ENCODE measurements at places on chromosomes 3 and 15.

GRCh38 chr3:179544981-179545645, 17.6 kb upstream of the ACTL6A start:
- no peak for DNase-seq

- DNase-seq = no peak
Measured at GRCh38 chr3:161107311-161107710, 2.2 kb upstream of the B3GALNT1 start.

DNA sequence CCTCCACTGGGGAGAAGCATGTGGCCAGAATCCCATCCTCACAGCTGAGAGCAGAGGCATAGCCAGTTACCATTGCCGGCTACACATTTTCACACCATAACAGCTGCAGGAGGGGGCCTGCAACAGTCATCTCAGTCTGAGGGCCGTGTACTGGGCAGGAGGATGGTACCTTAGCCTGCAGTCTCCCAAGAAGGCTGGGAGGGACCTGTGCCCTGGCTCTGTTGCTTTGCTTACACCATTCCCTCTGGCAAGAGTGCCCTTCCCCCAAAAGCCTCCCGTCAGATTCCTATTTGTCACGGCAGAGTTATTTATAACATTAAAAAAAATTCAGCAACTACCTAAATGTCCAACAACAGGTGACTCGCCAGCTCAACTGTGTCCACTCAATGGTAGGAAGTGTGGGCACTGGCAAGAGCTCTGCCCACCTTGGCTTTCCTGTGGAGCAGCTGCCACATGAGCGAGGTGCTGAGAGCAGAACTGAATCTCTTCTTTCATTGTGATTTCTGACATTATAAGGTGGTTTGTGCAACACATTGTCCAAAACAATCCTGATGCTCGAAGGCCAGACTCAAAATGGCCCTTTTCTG, 4.4 kb downstream of the CAMKV start:
- DNase-seq = no peak

DNA sequence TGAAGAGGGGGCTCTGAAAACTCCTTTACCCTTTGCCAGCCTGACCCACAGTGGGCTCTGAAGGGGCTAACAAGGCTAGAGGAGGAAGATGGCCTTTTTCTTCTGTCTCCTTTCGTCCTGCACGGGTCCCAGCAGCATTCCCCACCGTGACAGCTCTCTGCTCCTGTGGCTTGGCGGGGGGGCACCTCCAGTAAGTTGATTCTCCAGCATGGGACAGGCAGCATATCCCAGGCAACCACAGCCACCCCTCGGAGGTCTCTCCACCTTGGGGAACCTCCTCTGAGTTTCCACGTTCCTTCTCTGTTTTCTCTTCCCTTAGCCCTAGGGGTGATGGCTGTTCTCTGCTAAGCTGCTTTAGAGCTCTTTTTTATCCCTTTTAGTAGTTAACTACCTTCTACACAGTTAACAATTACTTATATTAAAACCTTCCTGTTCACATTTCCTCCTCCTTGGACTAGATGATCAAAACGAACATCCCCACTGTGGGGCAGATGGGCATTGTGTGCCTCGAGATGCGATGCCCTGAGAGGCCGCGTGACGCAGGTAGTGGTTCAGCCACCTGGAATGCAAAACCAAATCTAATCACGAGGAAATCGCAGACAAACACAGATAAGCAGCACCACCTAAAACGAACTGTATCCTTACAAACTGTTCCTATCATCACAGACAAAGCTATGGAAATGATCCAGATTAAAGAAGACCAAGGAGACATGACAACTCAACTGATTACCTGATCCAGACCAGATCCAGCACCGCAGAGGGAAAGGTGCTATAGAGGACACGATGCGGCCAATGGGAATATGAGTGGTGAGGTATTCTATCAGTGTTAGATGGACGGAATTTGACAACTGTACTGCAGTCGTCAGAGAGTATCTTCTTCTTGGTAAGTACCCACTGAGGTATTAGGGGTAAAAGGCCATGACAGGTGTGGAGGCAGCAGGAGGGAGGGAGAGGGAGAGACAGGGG, 27.7 kb downstream of the TSPAN3 start:
- no peak for DNase-seq

DNA sequence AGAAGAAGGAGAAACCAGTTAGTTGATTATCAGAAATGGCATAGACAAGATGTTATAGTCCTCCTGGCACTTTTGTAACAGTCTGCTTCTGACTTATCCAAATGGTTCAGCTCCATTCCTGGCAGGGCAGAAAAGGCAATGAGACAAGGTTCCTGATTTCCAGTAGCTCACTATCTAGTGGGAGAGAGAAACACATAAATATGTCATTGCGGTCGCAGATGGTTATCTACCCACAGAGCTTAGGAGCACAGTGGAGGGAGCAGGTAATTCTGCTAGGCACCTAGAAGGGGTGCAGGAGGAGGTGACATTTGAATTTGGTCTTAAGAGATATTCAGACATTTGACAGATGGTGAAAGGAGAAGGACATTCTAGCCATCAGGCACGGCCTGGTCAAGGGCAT, 78.1 kb downstream of the TAMM41 start:
- no peak for DNase-seq

DNA sequence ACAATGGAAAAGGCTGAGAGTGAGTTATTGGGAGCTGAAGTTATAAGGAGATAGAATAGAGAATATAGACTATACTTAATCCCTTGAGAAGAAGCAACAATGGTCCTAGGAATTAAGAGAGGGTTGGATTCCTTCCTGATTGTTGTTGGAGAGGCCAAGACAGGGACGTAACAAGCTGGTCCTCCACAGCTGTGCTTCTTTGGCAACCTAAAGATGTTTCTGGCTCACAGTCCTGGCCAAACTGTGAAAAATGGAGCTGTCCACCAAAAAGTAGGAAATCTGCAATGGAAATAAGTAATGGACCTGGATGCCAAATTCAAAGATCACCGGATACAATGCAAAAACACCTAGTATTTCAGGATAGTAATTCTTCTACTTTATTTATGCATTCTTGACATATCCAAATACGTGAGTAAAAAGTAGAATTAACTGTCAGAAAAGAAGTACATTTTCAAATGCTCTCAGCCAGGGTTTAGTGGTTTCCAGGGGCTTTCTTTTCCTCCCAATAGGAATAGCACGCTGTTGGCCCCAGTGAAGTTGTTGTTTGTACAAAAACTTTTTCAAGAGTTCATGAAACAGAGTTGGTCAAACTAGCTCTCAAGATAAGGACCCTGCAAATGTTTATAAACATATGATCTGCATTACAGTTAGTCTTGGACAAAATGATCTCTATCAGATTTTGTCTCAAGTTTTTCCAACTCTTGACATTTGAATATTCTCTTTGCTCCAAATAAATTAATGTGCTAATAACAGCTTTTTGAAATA, 28.3 kb downstream of the CERS3 start:
- DNase-seq = no peak

GRCh38 chr15:99130314-99130713, 25.4 kb downstream of the SYNM start:
- DNase-seq = no peak

- DNase-seq = no peak
Measured at GRCh38 chr3:11717301-11717700, 73.6 kb upstream of the VGLL4 start.

GRCh38 chr3:127691489-127691888, 18.7 kb downstream of the ABTB1 start:
- DNase-seq = no peak

- DNase-seq = no peak
Measured at GRCh38 chr3:87390821-87391220, 114.4 kb upstream of the POU1F1 start.

DNA sequence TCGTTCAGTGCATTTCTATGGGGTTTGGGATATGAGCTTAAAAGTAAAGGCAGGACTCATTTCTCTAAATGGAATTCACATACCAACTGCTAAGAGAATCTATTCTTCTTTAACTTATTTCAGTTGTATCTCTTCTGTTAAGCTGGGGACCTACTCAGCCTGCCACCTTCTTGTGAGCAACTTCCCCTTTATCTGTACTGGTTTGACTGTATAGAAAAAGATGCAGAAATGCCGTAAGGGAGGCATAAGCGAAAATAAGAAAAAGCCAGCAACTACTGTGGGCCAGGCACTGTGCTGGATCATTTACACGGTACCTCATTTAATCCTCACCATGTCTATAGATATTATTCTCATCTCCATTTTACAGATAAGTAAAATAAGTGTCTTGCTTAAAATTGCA, 38.4 kb downstream of the RBMS3 start:
- DNase-seq = no peak

GRCh38 chr3:190118438-190118837, 2.3 kb downstream of the P3H2 start:
- no peak for DNase-seq

GRCh38 chr3:110485389-110485788, 586.2 kb upstream of the NECTIN3 start:
- DNase-seq = no peak

- DNase-seq = no peak
Measured at GRCh38 chr3:99929745-99930139, 112.1 kb downstream of the CMSS1 start.

- no peak for DNase-seq
Measured at GRCh38 chr3:97662264-97662663, 102.3 kb upstream of the ARL6 start.

DNA sequence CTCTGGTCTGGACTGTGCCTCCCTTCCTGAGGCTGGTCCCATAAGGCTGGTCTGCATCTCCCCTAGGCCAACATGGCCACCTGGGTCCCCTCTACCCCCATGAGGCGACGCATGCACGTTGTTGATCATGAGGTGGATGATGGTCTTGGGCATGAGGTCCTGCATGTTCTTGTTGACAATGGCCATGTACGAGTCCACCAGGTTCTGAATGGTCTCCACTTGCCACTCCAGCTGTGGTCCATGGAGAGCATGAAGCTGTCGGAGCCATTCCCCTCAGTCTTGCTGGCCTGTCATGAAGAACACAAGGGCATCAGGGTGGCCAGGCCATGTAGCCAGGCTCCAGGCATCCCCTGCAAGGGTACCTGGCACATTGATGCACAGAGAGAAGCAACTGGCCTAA, 27.1 kb upstream of the CSPG4 start:
- no peak for DNase-seq

DNA sequence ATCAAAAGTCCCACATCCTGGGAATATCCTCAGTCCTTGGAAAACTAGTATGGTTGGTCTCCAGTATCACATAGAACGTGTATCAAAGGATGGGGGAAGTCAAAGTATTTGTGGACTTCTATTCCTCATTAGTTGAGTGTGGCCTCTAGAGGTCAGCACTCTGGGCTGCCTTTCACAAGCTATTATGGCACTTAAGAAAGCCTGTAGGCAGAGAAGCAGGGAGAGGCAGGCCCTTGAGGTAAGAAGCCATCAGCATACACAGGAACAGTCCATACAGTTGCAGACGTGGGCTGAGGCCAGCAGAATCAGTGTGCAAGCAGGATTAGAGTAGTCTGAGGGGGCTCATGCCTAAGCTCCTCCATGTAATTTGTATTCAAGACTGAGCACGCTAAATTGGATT, 341.7 kb downstream of the CLSTN2 start:
- DNase-seq = peak; percentile 96

DNA sequence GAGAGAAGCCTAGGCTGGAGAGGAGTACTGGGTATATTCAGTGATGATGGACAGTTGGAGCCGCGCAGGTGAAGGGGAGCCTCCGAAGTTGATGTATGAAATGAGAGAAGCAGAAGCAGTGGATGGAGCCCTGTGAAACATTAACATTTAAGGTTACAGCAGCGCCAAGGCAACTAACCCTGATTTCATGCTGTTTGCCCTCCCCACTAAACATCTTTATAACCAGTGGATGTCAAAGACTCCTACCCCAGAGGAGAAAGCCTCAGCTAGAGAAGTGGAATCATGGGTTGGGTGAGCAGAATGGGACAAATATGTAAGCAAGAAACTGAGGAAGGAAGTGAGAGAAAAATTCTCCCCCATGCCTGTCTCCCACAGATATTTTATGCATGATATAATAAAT, 92.0 kb upstream of the NMNAT3 start:
- no peak for DNase-seq

DNA sequence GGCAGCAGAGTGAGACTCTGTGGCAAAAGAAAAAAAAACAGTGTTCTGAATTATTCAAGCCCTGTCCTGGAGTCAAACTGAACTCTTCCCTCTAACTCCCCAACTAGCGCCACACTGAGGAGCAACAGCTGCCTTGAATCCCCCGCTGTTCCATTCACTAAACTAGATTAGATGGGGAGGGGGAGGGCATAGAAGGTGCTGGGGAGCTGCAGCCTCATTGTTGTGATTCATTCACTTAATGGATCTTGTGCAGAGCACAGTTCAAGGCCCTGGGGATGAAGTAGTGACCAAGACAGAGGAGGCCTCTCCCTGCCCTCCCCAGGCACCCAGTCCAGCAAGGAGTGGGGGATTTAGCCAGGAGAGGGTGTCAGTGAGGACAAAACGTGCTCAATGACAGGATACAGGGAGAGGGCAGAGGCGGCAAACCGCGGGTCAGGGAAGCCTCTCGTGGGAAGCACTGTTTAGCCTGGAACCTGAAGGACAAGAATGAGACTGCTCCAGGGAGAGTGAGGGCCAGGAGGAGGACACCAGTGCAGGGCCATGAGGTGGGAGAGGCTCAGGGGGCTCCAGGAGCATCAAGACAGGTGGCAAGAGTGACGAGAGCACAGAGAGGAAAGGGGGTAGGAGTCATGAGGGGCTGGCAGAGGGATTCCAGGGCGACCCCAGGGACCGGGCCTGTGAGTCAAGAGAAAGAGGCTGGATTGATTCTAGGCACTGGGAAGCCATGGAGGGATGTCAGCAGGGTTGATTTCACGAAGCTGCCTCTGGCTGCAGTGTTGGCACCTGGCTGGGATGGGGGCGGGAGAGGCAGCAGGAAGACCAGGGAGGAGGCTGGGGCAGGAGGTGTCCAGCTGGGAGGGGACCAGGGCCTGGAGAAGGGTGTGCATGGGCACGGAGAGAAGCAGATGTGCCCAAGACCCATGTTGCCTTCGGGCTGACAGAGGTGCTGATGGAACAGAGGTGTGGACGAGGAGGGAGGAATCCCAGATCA, 31.4 kb downstream of the ALS2CL start:
- no peak for DNase-seq

- DNase-seq = no peak
Measured at GRCh38 chr15:87793725-87794124, 462.8 kb downstream of the NTRK3 start.

GRCh38 chr3:55194376-55194775, 266.5 kb upstream of the LRTM1 start:
- DNase-seq = no peak

- DNase-seq = no peak
Measured at GRCh38 chr3:51673181-51673801, 2.2 kb downstream of the TEX264 start.

Data from NCI-H524 (cell line).